ENCODE measurements at places on chromosomes 4 and X.

DNA sequence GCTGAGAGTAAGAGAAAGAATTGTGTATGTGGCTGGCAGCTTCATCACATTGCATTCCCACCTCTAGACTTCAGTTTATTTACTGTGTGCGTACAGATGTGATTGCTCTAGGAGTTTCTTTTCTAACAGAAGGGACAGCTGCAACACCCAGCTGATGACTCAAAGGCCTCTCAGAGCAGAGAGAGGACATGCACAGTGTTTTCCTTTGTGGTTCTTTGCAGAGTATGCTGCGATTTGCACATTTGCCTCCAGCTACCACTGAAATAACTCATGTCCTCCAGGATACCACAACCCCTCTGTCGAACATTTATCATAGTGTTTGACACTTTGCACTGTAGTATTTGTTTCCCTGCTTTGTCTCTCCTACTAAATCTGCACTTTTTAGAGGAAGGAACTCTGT is 294.1 kb downstream of the STIM2 start:
- no peak for DNase-seq

GRCh38 chr4:126799416-126799815 is 833.3 kb upstream of the INTU start:
- DNase-seq = no peak

DNA sequence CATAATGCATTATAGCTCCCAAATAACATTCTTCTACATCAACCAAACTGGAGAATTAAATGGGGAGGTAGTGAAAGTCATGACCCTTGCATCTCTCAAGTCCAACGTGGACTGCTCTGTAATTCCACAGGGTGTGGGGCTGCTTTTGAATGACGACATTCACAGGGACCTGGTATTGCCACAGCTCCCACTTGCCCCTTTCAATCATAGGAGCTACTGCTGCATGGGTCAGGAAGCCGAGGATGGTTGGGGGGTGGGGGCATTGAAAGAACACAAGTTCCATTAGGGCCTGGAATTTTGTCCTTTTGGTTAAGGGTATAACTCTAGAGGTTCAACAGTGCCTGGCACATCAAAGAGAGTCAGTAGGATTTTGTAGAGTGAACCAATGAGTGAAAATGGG is 7.4 kb upstream of the CT55 start:
- no peak for DNase-seq

- no peak for DNase-seq
These were observed 13.8 kb upstream of the SH3TC1 start for GRCh38 chr4:8185295-8185694.

Data from adrenal gland (tissue), 19 donors.